NCI-H2107 (cell line): ENCODE measurements at places on chromosomes 1 and 21.

DNA sequence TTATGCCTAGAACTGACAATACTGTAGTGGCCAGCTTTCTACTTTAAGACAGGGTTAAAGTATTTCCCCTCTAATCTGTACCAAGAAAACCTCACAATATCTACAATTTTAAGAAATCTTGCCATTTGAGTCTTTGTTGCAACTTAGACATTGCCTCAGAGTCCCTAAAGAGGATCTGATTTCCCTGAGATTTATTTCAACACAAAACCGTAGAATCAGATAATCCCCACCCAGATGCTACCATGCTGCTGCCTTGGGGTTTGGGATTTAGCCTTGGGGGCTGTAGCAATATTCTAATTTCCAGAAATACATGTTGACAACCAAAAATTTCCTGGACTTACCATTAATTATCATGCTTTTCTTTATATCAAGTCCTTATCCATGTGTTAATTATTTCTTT is 50.3 kb upstream of the DENND1B start:
- no peak for DNase-seq

DNA sequence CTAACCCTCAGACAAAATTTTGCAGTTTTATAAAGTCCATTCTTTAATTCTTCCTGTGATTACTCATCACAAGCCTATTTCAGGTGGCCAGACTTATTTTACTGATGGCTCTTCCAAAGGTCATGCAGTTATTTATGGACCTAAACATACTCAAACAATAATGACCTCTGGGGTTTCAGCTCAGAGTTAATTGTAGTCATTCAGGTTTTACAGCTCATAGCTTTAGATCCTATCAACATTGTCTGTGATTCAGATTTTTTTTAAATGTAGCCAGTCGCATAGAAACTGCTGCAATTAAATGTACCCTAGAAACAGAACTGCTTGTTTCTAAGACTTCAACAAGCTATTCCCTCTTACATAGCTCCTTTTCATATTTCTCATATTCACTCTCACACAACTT is 270.8 kb downstream of the COL11A1 start:
- no peak for DNase-seq

DNA sequence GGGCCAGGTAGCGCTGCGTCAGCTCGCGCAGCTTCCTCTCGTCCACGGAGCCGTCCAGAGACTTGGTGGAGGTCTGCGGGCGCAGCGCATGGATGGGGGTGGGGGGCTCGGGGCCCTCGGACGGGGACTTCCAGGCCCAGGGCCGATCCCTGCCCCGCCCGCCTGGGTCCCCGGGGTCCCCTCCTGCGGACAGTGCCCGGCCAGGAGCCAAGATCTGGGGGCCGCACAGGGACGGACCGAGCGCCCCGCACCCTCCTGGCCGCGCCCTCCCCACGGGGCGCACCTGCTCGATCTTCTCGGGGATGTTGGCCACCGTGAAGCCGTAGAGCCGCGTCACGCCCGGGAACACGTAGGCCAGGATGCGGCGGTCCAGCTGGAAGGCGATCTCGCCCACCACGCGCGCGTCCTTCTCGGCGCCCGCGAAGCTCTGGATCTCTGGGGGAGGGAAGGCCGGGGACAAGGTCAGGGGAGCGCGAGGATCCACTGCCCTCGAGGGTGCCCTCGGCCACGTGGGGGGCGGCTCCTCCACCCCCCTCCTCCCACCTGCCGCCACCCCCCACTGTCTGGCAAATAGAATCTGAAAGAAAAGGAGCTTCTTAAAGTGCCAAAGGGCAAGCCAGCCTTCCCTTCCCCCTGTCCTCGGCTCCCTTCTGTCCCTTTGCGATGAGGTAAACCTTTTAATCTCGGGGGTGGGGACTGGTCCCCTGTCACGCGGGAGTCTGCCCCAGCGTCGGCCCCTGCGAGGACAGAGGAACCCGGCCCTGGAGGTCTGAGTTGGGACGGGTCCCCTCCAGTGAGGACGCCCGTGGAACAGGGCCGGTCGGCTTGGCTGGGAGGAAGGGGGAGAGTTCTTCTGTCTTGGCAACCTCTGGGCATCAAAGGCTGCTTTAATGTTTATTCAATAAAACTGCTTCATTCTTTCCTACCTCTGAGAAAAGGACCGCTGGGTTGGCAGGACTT is 6.5 kb upstream of the FTCD start:
- no peak for DNase-seq

DNA sequence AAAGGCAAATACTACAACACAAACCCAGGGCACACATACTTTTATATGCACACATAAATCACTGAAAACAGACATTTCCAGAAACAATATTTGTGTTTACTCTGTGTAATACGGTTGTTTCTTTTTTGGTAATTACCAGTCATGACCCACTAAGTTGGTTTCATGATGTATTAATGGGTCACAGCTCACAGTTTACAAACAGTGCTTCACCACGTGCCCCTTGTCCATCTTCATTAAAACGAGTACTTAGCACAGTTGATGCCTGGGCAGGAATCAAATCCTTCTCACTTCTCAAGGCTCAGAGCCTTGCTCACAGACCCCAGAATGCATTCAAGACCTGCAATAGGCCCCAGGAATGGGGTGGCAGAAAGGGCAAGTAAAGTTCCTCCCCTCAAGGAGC is 13.8 kb downstream of the SSBP3 start:
- no peak for DNase-seq

DNA sequence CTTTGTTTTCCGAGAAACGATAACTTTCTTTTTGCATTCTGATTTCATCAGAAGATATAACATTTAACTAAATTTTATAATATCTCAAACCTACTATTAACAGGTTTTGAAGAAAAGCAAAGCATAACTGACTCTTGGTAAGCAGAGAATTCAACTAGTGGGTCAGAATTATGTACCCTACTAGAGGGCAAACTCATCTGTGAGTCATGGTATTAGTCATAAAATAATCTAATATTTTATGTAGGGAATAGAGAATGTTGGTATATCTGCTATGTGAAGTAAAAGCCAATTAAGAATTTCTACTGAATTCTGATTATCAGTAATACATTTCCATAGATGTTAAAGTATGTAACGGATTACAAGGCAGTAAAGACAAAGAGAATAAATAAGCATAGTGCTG is 56.8 kb downstream of the USP1 start:
- DNase-seq: no peak

GRCh38 chr1:15400627-15401026 is 9.1 kb upstream of the EFHD2 start:
- peak; percentile 36 for DNase-seq

DNA sequence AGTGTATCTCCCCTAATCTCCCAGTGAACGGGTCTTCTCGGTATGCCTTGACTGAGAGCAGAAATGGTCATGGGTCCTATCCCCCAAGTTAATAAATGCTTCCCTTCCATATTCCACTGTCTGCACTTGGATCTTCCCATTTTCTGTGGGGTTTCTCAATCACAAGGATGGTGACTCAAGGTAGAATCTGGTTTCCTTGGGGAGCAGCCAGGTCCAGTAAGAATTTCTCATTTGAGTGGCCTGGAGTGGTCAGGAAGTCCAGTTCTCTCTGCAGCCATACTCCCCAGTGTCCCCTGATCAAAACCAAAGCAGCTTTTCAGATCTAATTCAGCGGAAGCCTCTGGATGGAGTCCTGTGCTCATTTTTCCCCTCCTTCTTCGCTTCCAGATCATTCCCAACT is 14.8 kb upstream of the SLC27A3 start:
- DNase-seq: no peak

- no peak for DNase-seq
These were observed 327.7 kb downstream of the SMYD3 start for GRCh38 chr1:246179401-246179800.
